Stimulated activated CD8-positive, alpha-beta memory T cell treated with anti-CD3 and anti-CD28 coated beads, Interleukin-12 subunit alpha, Interleukin-12 subunit beta, amount 100 ng/mL, for 4 hours (primary cell): ENCODE measurements at places on chromosomes 4 and X.

GRCh38 chr4:87856816-87857215 lies 24.0 kb downstream of the MEPE start:
- DNase-seq = no peak

DNA sequence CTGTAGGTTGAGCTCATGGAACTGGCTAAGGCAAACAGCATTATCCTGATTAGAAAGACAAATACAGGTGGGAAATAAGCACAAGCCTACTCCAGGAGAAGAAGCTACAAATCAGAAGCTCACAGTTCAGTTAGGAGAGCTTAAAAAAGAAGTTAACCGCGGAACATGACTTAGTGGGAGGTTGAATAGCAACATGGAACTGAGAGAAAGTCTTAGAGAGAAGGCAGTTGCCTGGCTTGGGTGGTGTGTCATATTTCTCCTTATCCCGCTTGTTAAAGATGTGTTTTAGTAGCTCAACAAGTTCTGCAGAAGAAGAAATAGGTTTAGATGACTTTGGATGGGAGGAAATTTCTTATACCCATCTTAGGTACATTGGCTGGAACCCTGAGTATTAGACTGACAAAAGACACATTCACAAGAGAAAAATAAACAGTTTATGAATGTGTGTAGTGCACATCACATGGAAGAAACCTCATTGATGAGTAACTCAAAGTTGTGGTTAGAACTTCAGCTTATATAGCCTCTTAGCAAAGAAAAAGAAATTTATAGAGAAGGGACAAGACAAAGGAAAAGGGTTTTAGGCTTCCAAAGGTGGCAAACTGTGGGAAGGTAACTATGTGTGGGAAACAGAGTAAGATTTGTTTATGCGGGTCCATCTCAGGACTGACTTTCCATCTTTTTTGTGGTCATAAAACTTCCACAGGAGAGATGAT lies 37.4 kb upstream of the RXFP1 start:
- DNase-seq = no peak

DNA sequence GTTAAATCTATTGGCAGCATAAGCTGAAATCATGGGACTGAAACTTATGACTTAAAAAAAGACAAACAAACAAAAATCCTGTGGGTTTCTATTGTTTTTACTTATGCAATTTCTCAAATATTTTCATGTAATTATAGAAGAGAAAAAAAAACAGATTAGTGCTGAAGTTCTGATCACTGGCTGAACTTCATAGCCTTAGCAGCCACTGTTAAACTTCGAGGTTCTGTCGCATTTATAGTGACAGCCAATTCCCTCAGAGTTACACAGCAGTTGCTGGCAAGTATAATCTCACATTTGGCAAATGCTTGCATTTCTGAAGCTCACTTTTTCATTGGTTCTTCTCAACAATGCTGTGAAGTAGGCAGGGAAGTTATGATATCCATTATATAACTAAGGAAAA lies 748.9 kb upstream of the MAGEB2 start:
- no peak for DNase-seq

GRCh38 chrX:40471965-40472648 lies 108.7 kb upstream of the ATP6AP2 start:
- DNase-seq = no peak

DNA sequence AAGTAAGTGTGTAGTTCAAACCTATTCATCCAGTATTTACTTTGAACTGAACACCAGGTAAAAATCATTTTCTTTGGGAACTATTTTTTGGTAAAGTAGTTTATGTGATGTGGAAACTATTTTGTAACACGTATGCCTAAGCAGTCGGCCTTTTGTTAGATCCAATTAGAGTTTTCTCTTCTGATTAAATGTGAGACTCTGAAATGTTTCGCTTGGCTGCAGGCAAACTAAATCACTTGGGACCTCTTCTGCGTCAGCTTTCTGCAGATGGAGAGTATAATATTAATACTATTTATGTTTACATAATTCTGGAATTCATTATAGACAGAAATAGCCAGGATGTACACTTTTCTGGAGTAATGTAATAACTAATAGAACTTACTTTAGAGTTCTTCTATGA lies 46.9 kb downstream of the BMPR1B start:
- DNase-seq = no peak

GRCh38 chr4:148355442-148356123 lies 86.6 kb downstream of the NR3C2 start:
- DNase-seq = no peak

- no peak for DNase-seq
Measured at GRCh38 chrX:40117715-40118285, 20.0 kb upstream of the BCOR start.

DNA sequence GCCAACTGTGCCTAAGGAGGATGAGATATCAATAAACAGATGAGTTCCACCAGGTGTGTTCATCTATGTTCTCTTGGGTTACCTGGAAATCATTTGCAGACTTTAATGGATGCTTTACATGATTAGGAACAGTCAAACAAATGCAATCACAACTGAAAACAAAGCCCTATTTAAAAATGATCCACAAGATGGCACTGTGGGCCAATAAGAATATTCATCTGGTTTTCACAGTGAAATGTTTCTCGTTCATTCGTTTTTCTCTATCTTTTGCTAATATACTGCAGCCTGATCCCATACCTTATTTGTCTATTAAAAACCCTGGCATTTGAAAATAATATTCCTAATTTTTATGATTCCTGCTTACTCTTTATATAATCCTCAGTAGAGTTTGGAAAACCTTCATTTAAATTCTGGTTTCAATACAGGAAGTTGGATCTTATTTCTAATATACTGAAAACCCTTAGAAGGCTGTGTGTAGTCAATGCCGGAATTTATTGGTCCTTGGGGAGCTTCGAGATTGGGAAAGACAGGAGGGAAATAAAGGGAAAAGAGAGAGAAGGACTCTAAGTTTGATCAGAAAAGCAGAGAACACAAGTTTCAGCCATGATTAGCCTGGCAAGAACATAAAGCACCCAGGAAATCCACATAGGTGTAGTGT lies 63.8 kb upstream of the TAPT1 start:
- no peak for DNase-seq
